Activated CD4-positive, alpha-beta T cell treated with anti-CD3 and anti-CD28 coated beads for 36 hours (primary cell): ENCODE measurements at places on chromosomes 12 and 14.

- no peak for DNase-seq
These were observed 165.4 kb downstream of the CEP128 start for GRCh38 chr14:80776186-80776585.

- no peak for DNase-seq
These were observed 5.1 kb downstream of the CACNA1C start for GRCh38 chr12:2057795-2058408.

DNA sequence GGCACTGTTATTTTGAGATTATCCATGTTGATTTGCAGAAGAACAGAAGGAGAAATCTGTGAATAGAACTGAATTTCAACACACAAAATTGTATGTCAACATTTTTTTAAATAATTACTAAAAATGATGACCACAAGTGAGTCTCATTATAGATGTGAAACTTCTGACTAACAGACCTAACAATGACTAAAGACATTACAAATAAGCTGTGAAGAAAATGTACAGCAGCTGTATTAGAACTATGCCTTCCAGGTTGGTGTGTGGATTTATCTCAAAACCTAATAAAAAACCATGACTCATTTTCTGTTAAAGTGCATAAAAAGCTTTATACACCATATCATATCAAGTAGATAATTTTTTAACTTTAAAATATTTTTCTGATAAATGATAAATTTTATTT lies 22.5 kb upstream of the FOXG1 start:
- no peak for DNase-seq

GRCh38 chr12:24591715-24592440 lies 357.0 kb downstream of the BCAT1 start:
- no peak for DNase-seq

DNA sequence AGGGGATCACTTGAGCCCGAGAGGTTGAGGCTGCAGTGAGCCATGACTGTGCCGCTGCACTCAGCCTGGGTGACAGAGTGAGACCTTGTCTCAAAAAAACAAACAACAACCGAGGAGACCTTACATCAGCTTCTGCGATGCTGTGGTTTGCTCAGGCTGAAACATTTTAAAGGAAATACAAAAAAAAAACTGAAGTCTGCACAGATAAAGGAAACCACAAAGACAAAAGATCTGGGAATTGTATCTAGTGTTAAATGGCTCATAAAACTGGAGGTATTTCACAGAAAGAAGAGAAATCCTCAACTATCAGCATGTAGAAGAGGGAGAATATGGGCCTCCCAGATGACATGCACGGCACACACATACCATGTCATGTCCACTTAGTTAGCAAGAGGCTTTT lies 60.3 kb upstream of the VPS33A start:
- DNase-seq, result peak; percentile 9

GRCh38 chr12:24393071-24393470 lies 443.6 kb upstream of the SOX5 start:
- no peak for DNase-seq

GRCh38 chr12:89319606-89320005 lies 32.7 kb downstream of the DUSP6 start:
- DNase-seq, result no peak

DNA sequence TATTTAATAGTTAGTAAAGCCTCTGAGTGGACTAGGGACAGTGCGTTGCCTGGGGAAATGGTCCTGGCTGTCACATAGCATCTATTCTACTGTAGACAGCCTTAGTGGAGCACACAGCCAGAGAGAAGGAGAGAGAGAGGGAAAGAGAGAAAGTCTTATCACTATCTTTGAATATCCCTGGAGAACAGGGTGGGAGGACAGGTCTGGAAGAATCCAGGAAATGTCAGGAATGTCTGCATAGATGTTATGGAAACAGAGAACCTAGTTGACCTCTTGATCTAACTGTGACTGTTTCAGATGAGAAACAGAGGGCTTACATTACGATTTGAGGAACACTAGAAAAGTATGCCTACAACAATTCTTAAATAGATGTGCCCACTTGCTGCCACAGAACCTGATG lies 92.8 kb downstream of the SLC15A5 start:
- no peak for DNase-seq

DNA sequence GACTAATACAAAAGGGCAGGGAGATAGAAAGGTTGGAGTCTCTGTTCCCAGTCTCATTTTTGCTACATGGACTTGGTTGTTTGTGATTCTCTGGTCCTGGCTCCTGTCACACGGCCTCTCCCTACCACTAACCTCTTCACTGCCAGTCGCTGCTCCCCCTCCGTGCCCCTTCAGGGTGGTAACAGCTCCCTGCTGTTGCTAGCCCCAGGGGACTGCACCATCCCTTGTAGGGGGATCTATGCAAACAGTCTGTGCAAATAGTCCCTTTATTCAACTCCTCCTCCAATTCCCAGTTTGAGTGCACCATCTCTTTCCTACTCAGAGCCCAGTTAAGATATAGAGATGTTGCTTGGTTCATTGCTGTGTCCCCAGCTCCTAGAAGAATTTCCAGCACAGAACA lies 51.1 kb downstream of the CCDC60 start:
- DNase-seq, result no peak
